ENCODE measurements at places on chromosomes 12 and 14.

DNA sequence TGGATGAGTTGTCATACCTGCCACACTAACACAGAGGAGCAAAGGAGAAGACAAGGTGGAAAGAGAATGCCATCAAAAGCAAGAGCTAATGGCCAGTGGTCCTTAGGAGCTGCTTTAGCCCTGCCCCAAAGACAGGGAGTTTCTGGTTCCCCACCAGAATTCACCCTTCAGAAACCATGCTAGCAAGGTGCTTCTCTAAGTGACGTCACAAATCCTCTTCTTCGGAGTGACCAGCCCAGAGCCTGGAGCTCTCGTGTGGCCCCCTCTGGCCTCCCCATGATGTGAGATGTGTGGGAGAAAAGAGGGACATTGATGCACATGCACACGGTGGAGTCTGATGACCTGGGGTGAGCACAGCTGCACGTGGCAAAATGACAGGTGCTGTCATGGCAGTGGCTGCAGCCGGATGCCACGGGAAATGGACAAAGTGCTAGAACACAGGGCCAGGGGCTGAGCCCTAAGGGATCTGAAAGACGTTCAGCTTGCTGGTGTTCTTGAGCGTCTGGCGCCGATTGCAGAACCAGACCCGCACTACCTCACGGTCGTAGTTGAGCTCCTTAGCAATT, 16.9 kb upstream of the TFCP2 start:
- no peak for DNase-seq

GRCh38 chr14:100470523-100470897, 116.7 kb downstream of the BEGAIN start:
- DNase-seq, result no peak

DNA sequence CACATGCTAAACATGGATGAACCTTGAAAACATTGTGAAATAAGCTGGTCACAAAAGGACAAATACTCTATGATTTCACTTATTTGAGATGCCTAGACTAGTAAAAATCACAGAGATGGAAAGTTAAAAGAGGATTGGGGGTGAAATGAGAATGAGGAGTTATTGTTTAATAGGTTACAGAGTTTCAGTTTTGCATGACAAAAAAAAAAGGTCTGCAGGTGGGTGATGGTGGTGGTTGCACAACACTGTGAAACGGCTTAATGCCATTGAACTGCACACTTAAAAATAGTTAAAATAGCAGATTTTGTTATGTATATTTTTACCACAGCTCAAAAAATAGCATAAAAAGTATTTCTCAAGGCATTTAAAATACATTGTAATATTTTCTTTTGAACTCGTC, 151.9 kb upstream of the NRXN3 start:
- DNase-seq, result no peak

DNA sequence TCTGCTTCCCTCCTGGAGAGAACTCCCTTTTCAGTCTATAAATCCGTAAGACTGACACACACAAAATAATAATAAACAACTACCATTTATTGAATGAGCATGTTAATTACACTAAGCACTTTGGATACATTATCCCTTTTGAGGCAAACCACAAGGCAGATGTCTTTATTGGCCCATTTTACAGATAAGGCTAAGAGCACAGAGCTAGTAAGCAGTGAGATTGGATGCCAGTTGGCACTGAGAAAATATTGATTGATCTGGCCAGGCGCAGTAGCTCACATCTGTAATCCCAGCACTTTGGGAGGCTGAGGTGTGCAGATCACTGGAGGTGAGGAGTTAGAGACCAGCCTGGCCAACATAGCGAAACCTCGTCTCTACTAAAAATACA, 21.9 kb upstream of the RBM19 start:
- DNase-seq, result no peak

GRCh38 chr14:76653875-76654572, 107.2 kb upstream of the VASH1 start:
- DNase-seq, result no peak

Measured in activated CD4-positive, alpha-beta T cell treated with anti-CD3 and anti-CD28 coated beads for 24 hours (primary cell).